Ecto neural progenitor cell (in vitro differentiated cells): ENCODE measurements at places on chromosomes 13 and 19.

- DNase-seq, result no peak
These were observed 250 bp downstream of the SPRY2 start for GRCh38 chr13:80340651-80341100.

DNA sequence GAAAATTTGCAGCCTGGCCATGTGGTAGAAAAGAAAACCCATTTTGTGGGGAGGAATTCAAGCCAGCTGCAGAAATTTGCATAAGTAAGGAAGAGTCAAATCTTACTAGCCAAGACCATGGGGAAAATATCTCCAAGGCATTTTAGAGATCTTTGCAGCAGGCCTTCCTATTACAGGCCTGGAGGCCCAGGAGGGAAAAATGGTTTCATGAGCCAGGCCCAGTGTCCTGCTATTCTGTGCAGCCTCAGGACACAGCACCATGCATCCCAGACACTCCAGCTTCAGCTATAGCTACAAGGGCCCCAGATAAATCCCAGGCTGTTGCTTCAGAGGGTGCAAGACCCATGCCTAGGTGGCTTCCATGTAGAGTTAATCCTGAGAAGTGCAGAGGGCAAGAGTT is 1590.1 kb upstream of the PRR20A start:
- no peak for DNase-seq

DNA sequence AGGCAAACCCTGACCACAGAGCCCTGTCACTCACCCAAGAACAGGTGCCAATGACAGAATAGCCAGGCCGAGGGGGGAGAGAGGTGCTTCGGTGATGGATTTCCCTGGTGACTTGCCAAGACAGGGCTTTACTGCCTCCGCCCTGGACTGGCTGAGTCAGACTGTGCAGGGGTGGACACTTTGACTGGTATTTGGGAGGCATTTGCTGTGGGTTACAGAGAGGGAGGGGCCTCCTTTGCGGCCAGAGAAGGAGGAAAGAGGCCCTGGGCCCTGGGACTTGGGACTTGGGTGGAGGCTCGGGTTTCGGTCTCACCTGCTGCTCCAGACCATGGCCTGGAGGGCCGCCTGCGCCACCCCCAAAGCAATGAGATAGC is 4.6 kb upstream of the EPS8L1 start:
- no peak for DNase-seq

GRCh38 chr13:75357576-75358289 is 124.2 kb downstream of the TBC1D4 start:
- DNase-seq, result no peak

- DNase-seq, result no peak
These were observed 18.5 kb downstream of the CYP2A6 start for GRCh38 chr19:40831502-40832430.

GRCh38 chr19:16067205-16067938 is 8.9 kb upstream of the TPM4 start:
- DNase-seq, result no peak

DNA sequence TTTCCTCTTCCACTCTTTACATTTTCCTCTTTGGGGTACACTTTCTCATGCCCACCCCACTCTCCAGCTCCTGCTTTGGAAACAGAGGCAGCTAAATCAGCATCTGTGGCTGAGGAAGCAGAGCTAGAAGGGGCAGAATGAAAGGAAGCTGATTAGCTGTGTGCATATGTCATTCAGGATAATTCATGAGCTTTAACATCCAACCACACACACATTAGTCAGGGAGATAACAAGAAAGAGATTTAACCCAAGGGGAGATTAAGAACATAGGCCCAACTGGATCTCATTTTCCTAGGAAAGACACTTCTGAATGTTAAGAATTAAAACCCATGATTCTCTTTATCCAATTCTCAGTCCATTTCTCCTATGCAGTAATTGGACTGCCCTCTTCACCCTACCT is 405.5 kb downstream of the TBC1D4 start:
- DNase-seq, result no peak

GRCh38 chr19:51702103-51702824 is 9.1 kb downstream of the SPACA6 start:
- peak; percentile 83 for DNase-seq

DNA sequence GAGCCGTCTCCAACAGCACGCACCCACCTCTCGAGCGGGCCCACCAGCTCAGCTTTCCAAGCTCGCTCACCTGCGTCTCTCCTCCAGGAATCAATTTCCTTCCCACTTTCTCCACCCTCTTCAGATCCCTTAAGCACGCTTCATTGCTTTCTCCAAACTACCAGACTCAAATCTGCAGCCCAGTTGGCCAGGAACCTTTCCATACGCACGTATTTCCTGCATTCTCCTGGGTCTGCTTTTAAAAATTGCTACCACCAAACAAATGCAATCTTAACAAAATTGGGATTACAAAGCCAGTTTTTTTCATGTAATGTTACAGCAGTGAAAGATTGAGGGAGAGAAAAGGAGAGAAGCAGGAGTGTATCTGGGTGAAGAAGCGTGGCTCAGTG is 1.5 kb downstream of the ENOX1 start:
- no peak for DNase-seq

DNA sequence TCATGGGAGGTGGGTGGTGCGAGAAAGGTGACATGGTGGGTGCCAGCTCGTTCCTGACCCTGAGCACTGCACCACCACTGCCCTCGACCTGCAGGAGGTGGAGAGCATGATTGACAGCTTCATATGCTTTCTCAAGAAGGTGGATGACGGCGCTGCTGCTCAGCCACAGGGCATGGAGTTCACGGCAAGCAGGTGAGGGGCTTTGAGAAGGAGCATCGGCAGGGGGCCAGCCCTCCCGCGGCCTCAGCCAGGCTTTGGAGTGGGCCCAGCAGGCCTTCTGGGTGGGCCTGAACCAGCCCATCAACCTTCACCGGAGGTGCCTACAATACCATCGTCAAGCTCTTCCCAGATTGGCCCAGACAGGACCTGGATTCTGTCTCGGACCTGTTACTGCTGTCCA is 18.9 kb upstream of the ZNF14 start:
- DNase-seq, result no peak

- DNase-seq, result no peak
These were observed 2.2 kb downstream of the ABCA7 start for GRCh38 chr19:1041835-1042685.

GRCh38 chr19:39405958-39406655 is 540 bp upstream of the ZFP36 start:
- no peak for DNase-seq

GRCh38 chr19:58361900-58362271 is 665 bp downstream of the ZNF497 start:
- peak; percentile 80 for DNase-seq

DNA sequence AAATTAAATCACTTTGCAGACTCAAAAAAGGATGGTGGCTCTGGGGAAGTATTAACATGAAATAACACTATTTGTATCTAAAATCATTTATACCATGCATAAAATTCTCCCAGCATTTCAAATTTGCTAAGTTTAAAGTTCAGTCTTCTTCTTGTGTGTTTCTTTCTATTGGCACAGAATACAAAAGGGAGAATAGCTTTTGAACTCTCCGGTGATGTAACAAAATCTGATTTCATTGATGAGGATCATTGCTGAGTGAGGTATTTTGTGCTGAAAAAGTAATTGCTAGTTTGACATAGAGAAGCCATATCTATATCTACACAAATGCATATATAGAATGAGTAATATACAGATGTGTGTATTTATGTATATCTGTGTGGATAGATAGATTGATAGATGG is 174.8 kb downstream of the LACC1 start:
- DNase-seq, result no peak

GRCh38 chr13:101712026-101712348 is 259.5 kb downstream of the ITGBL1 start:
- no peak for DNase-seq

DNA sequence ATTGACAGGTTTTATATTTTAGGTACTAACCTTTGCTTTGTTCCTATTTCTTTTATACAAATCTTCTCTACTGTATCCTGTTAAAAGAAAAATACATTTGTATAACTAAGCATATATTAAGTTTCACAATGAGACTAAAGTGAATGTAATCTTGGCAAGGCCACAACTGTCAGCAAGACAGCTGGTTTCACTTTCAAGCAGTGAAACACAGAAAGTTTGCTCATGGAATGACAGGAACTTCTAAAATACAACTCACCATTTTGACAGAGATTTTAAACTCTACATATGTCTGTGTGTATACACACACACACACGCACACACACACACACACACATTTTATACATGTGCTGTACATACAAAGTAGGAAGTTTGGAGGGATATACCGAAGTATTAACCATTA is 53.3 kb downstream of the PARP4 start:
- DNase-seq, result no peak

DNA sequence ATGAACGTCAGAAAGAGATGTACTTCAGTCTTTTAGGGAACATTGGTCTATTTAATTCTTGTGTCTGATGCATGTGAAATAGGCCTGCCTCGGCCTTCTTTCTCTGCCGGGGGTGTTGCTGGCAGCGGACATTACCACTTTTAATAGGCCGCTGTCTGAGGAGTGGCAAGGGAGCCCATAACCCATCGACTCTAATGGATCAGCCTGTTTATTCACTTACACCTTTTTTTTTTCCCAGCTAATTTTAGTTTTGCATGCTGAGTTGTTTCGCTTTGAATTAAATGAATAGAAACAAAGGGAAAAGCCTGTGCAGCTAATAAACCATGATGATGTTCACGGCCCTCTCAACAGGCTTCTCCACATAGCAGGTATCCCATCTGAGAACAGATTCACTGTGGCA is 78.4 kb downstream of the KCTD15 start:
- DNase-seq, result no peak

DNA sequence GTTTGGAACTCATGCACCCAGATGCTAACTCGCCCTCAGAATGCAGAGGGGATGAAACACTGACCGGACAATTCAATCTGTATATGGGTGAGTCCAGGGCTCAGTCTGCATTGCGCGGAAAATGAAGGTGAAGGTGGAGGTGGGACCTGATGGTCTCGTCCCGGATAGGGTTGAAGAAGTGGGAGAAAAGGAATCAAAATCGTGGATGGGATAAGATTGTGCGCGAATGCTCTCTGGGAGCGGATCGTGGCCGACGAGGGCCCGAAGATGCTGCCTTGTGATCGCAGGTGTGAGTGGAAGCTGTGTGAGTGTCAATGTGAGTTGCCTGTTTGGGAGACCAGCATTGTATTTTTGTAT is 594 bp upstream of the ZNF850 start:
- no peak for DNase-seq

DNA sequence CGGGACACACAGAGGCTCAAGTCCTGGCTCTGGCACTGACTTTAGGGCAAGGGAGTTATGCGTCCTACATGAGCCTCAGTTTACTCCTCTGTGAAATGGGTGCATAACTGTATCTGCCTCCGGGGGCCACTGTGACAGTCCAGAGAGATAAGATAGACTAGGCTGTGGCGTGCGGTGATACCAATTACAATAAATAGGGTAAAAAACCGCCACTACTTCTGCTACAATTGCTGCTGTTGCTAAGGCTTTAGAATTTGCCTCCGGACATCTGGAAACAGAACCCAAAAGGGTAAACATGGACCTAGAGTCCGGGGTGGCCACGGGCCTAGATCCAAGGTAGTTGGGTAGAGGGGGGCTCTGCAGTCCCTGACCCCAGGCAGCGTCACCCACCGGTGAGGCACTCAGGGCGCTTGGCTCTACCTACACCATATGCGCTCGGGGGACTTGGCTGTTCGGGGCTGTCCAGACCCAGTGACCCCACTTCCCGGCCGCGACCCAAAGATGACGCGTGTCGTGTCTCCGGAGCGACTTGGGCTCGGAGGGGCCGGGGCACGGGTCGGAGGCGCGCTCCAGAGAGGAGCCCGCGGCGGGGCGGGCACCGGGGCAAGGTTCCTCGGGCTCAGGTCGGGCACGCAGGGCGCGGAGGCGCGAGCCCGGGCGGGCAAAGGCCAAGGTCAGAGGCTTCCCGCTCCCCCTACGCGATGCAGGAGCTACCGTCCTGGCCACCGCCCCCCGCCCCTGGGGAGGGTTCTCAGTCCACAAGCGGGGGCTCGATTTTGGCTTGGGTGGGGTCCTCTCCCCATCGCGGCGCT is 1.1 kb downstream of the INSR start:
- peak; percentile 57 for DNase-seq

DNA sequence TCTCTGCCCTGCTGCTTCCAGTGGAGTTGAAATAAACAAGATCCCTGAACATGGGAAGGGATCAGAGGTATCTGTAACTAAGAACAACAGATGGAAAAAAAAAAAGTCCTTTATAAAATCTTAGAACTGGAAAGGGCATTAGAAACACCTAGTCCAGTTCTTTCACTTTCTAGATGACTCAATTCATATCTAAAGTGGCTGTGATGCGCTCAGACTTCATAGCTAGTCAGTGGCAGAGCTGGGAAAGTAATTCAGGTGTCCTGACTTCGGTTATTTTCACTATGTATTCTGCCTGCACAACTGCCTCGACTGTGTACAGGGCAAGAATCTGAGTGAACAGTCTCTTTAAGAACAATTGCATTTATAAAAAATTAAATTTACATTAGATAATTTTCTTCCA is 151.8 kb upstream of the TMTC4 start:
- DNase-seq, result no peak

DNA sequence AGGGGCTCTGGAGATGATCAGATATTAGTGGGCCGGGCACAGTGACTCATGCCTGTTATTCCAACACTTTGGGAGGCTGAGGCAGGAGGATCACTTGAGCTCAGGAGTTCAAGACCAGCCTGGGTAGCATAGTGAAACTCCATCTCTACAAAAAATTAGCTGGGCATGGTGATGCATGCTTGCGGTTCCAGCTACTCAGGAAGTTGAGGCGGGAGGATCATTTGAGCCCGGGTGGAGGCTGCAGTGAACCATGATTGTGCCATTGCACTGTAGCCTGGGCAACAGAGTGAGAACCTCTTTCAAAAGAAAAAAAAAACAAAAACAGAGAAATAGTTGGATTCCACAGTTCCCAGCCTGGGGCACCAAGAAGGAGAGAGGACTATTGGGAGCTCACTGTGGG is 17.9 kb upstream of the SHFL start:
- DNase-seq, result no peak
